ENCODE measurements at places on chromosomes 7 and 10. TPM values are rescaled to one million over a fixed set of nuclear protein-coding genes. Genes with fewer than 3 reads are reported as not detected.

SLC39A12 gene
- total RNA-seq: 0.23 TPM

GLI3 gene
- total RNA-seq: 0.59 TPM

OIT3 gene
- not detected for total RNA-seq

ANKRD7 gene
- not detected for total RNA-seq

CXCL12 gene
- 16.5 TPM for total RNA-seq

CDH23 gene
- total RNA-seq: 0.07 TPM

EGR2 gene
- total RNA-seq: 0.56 TPM

WASHC2A gene
- 22.9 TPM for total RNA-seq

GALNT17 gene
- 0.03 TPM for total RNA-seq

GNGT1 gene
- total RNA-seq: not detected

LRIT1 gene
- total RNA-seq: not detected

CD36 gene
- total RNA-seq: not detected

AFAP1L2 gene
- 3.8 TPM for total RNA-seq

CYP17A1 gene
- not detected for total RNA-seq

LAMB1 gene
- 18.9 TPM for total RNA-seq

ANXA8 gene
- 2.5 TPM for total RNA-seq

KBTBD2 gene
- total RNA-seq: 23.4 TPM

SLC26A5 gene
- total RNA-seq: not detected

GPAM gene
- total RNA-seq: 4.4 TPM

PLA2G12B gene
- total RNA-seq: not detected

NACAD gene
- total RNA-seq: not detected

CPN1 gene
- total RNA-seq: not detected

CTAGE15 gene
- not detected for total RNA-seq

CDHR1 gene
- total RNA-seq: not detected

KCNMA1 gene
- total RNA-seq: 40.8 TPM

TMEM26 gene
- total RNA-seq: 0.25 TPM

RAPGEF5 gene
- 1.2 TPM for total RNA-seq

CALY gene
- not detected for total RNA-seq

ACSM6 gene
- not detected for total RNA-seq

C7orf57 gene
- not detected for total RNA-seq

FOXK1 gene
- 23.9 TPM for total RNA-seq

C10orf95 gene
- total RNA-seq: not detected

ACSL5 gene
- total RNA-seq: 3.2 TPM

AGAP3 gene
- 22.5 TPM for total RNA-seq

HOXA5 gene
- 1.7 TPM for total RNA-seq

ARHGEF35 gene
- total RNA-seq: 0.76 TPM

GPR22 gene
- total RNA-seq: not detected

ADGRA1 gene
- not detected for total RNA-seq

TMEM184A gene
- total RNA-seq: not detected

TAC1 gene
- not detected for total RNA-seq

SORBS1 gene
- 0.03 TPM for total RNA-seq

BHLHA15 gene
- 0.74 TPM for total RNA-seq

LIPN gene
- 0.10 TPM for total RNA-seq

CTTNBP2 gene
- total RNA-seq: 0.12 TPM

CNPY4 gene
- total RNA-seq: 11.4 TPM

MEPCE gene
- total RNA-seq: 57.3 TPM

CCDC172 gene
- not detected for total RNA-seq

SLC26A3 gene
- not detected for total RNA-seq

CUBN gene
- total RNA-seq: 8.9 TPM

LRRC4 gene
- not detected for total RNA-seq

SMKR1 gene
- 0.56 TPM for total RNA-seq

GDF2 gene
- total RNA-seq: not detected
